ENCODE measurements at places on chromosomes 4 and X.

GRCh38 chr4:20890761-20891160 is 190.5 kb downstream of the PACRGL start:
- no peak for DNase-seq

DNA sequence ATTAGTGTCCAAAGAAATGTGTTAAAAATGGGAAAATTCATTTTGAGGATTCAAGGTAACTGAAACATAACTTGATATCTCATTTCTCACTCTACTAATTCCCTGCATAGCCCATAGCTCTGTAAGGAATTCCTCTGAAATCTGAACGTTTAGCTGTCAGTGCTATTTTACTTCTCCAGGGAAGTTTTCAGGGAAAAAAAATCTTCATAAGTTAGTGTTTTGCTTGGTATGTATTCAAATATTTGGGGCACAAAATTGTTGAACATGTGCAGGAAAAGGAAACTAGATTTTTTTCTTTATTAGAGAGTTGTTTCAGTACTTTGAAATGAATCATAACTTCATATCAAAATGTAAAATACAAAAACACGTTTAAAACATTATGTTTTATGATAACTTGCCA is 891.4 kb downstream of the CENPC start:
- DNase-seq, result no peak

- no peak for DNase-seq
These were observed 68.8 kb upstream of the BLTP1 start for GRCh38 chr4:122083351-122083750.

GRCh38 chr4:47606482-47606881 is 121.4 kb downstream of the ATP10D start:
- no peak for DNase-seq

- DNase-seq, result no peak
These were observed 557.6 kb upstream of the DIPK2B start for GRCh38 chrX:45758319-45758718.

DNA sequence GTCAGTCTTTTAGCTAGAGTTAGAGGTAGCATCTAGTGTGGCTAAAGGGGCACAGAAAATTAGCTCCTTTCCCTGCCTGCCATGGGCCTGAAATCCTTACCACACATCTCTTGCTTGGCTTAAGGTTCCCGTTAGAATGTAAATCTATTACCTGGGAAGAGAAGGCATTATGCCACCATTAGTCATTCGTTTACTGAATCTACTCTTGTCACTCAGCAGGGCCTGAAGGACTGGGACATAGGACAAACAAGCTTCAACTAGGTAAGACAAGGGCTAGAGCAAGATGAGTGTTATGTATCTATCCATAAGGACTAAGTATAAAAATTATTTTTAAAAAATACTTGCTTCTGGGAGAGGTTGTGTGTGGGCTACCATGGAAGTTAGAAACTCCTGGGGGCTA is 112.4 kb downstream of the CT47B1 start:
- DNase-seq, result no peak

Data from right kidney (tissue), 9 donors.